ENCODE measurements at places on chromosomes 2 and 18. TPM values are rescaled to one million over a fixed set of nuclear protein-coding genes. Genes with fewer than 3 reads are reported as not detected.

Gene KLHL41
- total RNA-seq, result under 0.01 TPM

Gene FAP
- total RNA-seq, result 25.0 TPM

Gene UPP2
- not detected for total RNA-seq

Gene LOXHD1
- not detected for total RNA-seq

Gene UCN
- 0.65 TPM for total RNA-seq

Gene AFF3
- total RNA-seq, result 7.4 TPM

Gene PARD3B
- 2.0 TPM for total RNA-seq

Gene VAMP5
- total RNA-seq, result 52.6 TPM

Data from mesangial cell (primary cell).